ENCODE measurements at places on chromosomes 5 and 9.

DNA sequence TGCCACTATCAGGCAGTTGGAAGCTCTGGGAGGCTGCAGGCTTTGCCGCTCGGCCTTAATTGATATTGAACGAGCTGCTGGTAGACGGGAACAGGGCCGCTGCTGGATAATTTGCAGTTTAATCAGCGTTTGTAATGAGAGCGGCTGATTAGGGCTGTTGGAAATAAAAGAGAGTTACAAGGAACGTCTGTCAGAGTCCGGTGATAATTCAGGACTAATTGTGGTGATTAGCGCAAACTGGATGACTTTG lies 68.2 kb upstream of the TBCA start:
- no peak for DNase-seq

GRCh38 chr9:5886114-5886939 lies 4.4 kb upstream of the MLANA start:
- DNase-seq = peak; percentile 55

- peak; percentile 75 for DNase-seq
These were observed 5.9 kb downstream of the CYFIP2 start for GRCh38 chr5:157271740-157272271.

DNA sequence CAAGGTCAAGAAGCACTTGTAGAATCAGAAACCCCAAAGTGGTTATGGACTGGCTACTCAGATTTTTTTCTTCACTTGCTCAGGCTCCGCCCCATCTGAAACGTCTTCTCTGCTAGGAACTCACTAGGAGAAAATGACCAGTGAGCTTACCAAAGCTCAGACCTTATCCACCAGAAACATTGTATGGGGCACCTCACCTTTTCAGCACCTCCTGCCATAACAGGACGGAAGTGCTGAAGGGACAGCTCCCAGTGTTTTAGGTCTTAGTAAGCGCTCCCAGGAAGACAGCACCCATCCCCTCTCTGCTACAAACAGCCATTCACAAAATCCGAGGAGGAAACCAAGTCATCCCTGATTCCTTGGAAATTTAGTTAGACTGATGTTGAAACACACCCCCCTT lies 1.2 kb upstream of the GABRA1 start:
- no peak for DNase-seq

- DNase-seq = no peak
These were observed 83.1 kb upstream of the RASA1 start for GRCh38 chr5:87184605-87185004.

GRCh38 chr5:148443998-148444397 lies 60.2 kb downstream of the FBXO38 start:
- DNase-seq = no peak

Data from activated T-helper 1 cell treated with Interleukin-2 at 50 U/mL for 16 hours (primary cell).